ENCODE measurements at places on chromosomes 3 and 15.

- no peak for DNase-seq
These were observed 353.0 kb upstream of the RORA start for GRCh38 chr15:61582092-61582491.

DNA sequence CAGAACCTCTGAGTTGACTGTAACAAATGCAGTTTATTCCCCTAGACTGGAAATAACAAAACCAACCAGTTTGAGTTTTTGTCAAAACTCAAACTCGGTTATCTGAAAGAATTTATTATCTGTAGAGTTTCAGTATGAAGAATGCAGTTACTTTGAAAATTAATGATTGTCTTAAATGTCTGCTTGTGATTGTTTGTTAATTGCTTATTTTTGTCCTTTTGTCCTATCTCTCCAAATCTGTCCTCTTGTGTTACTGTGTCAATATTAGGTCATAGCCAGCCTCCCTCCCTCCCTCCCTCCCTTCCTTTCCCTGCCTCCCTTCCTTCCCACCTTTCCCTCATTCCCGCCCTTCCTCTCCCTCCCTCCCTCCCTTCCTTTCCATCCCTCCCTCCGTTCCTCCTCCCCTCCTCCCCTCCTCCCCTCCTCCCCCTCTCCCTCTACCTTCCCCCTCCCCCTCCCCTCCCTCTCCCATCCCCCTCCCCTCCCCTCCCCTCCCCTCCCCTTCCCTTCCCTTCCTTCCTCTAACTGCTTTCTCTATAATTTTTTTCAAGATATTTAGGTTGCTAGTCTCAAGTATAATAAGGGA, 153.5 kb downstream of the FNDC3B start:
- DNase-seq: no peak

- DNase-seq: no peak
These were observed 763.4 kb upstream of the GOLIM4 start for GRCh38 chr3:168859143-168859542.

DNA sequence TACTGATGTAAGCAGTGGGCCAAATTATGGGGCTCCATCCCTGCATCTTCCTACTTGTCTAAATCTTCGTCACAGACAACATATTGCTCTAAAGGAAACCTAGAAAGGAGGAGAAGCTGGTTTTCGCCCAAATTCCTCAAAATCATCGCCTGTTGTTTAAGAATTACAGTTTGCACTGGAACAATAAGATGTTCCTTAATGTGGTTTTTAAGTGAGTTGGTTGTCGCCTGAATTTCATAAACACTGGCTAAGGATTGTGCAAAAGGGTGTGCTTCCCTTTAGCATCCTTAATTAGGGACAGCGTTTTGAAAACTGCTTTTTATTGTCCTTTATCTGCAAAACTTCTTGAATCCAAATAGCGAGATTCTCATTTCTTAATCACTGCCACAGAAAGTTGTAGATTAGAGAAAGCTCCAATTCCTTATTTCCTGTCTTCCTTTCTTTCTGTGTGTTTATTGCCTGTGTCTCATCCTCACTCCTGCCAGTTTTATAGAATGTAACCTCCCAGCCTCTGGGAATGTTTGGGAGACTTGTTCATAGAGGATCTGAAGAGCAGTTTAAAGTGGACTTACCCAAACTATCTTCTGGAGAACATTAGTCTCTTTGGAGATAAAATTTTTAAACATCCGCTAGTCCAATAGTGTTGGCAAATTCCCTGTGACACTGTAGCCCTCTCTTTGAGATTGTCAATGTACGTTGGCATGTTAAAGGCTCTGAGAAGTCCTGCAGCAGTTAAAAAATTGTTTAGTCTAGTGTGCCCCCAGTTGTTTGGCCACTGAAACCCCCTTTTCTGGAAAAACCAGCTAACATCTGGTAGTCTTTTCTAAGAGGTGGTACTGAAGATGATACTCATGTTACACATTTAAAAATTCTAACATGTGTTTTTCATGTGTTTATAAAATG, 50.4 kb downstream of the FLNB start:
- no peak for DNase-seq

All from adipocyte (in vitro differentiated cells).